ENCODE measurements at places on chromosomes 12 and 14.
A peak's percentile ranks its signal among the peaks of the same experiment; 100 is the strongest.

GRCh38 chr14:95267306-95267705 is 52.4 kb downstream of the CLMN start:
- no peak overlapping the region for H3K4me3 ChIP-seq
- H3K36me3 ChIP-seq: no peaks in the 10 kb centered on the region
- DNase-seq: no peak
- peak overlapping the region; percentile 77 for H3K27ac ChIP-seq

GRCh38 chr12:2922329-2922728 is 31.6 kb downstream of the TULP3 start:
- H3K36me3 ChIP-seq: no peaks in the 10 kb centered on the region
- no peak overlapping the region for H3K4me3 ChIP-seq
- H3K27me3 ChIP-seq: no peaks in the 10 kb centered on the region

DNA sequence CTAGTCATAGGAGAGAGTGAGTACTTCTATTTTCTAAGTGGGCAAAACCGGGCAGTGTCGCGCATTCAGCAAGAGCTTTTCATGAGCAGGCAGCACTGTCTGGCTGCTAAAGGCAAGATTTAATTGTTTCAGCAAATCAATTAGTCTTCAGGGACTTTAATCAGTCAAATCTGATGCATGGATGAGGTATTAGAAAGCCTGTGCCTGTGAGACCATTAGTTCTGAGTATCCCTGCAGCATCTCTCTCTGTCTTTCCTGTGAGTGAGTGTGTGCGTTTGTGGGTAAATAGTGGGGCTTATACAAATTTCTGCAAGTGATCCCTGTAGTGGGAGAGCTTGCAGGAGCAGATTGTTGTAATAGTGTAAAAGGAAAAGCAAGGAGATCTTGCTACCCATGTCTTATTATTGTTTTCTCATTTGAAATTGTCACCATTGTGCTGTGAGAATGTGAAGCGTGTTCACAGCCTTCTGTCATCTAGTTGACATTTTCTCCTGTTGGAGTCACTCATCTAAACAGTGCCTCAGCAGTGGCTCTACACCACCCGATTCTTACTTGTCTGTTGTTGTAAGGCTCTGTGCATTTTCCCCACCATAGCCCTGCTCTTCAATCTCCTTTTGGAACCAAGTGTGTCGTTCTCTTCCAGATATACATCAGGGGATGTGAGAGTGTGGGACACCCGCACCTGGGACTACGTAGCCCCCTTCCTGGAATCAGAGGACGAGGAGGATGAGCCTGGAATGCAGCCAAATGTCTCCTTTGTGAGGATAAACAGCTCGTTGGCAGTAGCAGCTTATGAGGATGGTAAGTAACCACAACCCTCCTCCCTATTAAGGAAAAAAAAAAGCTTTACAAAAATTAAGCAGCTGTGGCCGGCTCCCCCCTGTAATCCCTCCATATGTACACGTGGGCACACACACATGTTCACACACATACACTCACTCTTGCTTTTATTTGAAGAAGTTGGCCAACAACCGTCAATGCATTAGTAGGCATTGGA is 53.6 kb downstream of the FBXW8 start:
- H3K36me3 ChIP-seq: peaks cover 15% of the 10 kb centered on the region
- DNase-seq: no peak
- H3K4me1 ChIP-seq: peaks cover 25% of the 10 kb centered on the region
- H3K4me3 ChIP-seq: no peak overlapping the region
- H3K27ac ChIP-seq: peak overlapping the region; percentile 45
- no peaks in the 10 kb centered on the region for H3K27me3 ChIP-seq

- H3K4me3 ChIP-seq: no peak overlapping the region
- no peaks in the 10 kb centered on the region for H3K36me3 ChIP-seq
- H3K27ac ChIP-seq: no peak overlapping the region
- no peaks in the 10 kb centered on the region for H3K27me3 ChIP-seq
- no peak for DNase-seq
These were observed 1154.8 kb downstream of the TMEM121 start for GRCh38 chr14:106681161-106681560.

- no peak for DNase-seq
- no peak overlapping the region for H3K4me3 ChIP-seq
- peak overlapping the region; percentile 16 for H3K27ac ChIP-seq
- H3K27me3 ChIP-seq: no peaks in the 10 kb centered on the region
- H3K4me1 ChIP-seq: no peaks in the 10 kb centered on the region
- H3K36me3 ChIP-seq: peaks cover 17% of the 10 kb centered on the region
These were observed 94.3 kb upstream of the GPHB5 start for GRCh38 chr14:63413009-63413408.

DNA sequence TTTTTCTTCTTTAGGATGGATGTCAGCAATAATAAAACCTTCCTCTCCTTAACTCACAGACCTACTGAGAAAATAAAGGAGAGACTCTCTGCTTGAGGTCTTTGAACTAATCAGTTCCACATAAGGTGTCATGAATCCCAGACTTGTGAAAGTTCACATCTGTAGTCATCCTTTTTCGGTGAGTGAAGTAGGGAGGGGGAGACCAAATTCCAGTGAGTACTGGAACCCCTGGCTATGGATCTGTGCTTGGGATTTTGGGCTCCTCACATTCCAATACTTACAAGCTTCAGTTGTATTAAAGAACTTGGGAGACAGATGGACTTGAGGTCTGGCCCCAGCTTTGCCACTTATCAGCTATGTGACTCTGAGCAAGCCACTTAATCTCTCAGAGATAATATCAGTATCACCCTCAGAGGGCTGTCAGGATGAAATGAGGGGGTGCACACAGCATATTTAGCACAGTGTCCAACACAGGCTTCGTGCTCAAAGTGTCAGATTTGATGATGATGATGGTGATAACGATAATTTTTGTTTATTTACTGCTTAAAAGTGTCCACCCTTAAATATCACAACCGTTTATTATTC is 34.8 kb upstream of the APPL2 start:
- no peak overlapping the region for H3K4me3 ChIP-seq
- peaks cover 14% of the 10 kb centered on the region for H3K27me3 ChIP-seq
- DNase-seq: no peak

GRCh38 chr12:132173135-132174014 is 29.1 kb downstream of the NOC4L start:
- no peaks in the 10 kb centered on the region for H3K36me3 ChIP-seq
- H3K27ac ChIP-seq: no peak overlapping the region
- DNase-seq: no peak
- peaks cover 6% of the 10 kb centered on the region for H3K4me1 ChIP-seq
- peaks cover 19% of the 10 kb centered on the region for H3K27me3 ChIP-seq

DNA sequence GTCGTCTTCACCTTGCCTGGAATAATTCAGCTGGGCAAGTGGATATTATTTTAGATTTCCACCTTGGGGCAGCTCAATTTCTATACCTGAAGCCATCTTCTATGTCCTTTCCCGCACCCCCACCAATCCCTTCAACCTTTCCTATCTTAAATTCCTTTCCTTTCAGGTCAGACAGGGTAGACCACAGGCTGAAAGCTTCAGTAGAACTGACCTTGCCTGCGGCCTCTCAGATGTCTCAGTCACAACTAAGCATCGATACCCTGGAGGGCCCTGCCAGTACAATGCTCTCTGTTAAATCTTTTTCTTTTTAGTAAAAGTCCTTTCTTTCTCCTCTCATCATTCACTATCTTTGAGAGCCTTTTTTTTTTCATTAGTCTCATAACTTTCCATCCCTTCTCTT is 38.9 kb downstream of the SLC2A14 start:
- no peaks in the 10 kb centered on the region for H3K27me3 ChIP-seq
- no peak for DNase-seq
- peaks cover 8% of the 10 kb centered on the region for H3K4me1 ChIP-seq
- H3K36me3 ChIP-seq: no peaks in the 10 kb centered on the region
- no peak overlapping the region for H3K27ac ChIP-seq
- H3K4me3 ChIP-seq: no peak overlapping the region

DNA sequence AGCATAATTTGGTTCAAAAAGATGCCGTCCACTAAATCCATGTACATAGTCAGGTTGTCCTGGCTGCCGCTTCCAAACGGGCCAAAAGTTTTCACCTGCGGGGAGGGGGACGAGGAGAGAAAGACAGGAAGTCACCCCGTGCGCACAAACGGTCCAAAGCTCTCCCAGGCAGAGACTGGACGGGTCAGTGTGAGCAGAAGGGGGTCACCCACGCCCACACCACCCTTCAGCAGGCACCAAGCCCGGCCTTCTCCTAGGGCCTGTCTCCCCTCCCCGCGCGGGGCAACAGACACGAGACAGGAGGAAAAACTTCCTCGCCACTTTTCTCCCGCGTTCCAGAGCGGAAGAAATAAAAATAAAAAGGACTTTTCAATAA is 888 bp downstream of the CCDC88C start:
- H3K27ac ChIP-seq: peak overlapping the region; percentile 99
- peaks cover 58% of the 10 kb centered on the region for H3K4me1 ChIP-seq
- H3K4me3 ChIP-seq: peak overlapping the region; percentile 97
- H3K36me3 ChIP-seq: peaks cover 13% of the 10 kb centered on the region

- no peaks in the 10 kb centered on the region for H3K27me3 ChIP-seq
- H3K36me3 ChIP-seq: no peaks in the 10 kb centered on the region
- no peak overlapping the region for H3K4me3 ChIP-seq
- H3K27ac ChIP-seq: no peak overlapping the region
- DNase-seq: no peak
These were observed 183.8 kb upstream of the HMGA2 start for GRCh38 chr12:65640489-65640901.

DNA sequence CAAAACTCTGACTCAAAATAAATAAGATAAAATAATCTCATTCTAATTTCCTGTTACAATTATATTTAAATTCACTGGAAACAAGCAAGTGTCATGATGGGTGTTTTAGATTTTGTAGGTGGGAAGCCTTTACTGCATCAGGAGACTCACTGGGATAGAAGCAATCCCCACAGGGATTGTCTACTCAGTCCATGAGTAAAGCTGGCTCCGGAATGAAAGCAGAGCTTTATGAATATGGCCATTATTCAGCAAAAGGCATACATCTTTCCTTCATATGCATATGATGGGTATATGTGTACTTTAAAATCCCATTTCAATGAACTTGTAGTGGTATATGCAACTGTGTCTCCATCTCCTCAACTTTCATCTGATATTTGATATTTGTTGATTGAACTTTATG is 25.4 kb upstream of the PPM1H start:
- no peaks in the 10 kb centered on the region for H3K36me3 ChIP-seq
- H3K4me1 ChIP-seq: no peaks in the 10 kb centered on the region
- DNase-seq: no peak
- no peaks in the 10 kb centered on the region for H3K27me3 ChIP-seq
- H3K4me3 ChIP-seq: no peak overlapping the region
- no peak overlapping the region for H3K27ac ChIP-seq

DNA sequence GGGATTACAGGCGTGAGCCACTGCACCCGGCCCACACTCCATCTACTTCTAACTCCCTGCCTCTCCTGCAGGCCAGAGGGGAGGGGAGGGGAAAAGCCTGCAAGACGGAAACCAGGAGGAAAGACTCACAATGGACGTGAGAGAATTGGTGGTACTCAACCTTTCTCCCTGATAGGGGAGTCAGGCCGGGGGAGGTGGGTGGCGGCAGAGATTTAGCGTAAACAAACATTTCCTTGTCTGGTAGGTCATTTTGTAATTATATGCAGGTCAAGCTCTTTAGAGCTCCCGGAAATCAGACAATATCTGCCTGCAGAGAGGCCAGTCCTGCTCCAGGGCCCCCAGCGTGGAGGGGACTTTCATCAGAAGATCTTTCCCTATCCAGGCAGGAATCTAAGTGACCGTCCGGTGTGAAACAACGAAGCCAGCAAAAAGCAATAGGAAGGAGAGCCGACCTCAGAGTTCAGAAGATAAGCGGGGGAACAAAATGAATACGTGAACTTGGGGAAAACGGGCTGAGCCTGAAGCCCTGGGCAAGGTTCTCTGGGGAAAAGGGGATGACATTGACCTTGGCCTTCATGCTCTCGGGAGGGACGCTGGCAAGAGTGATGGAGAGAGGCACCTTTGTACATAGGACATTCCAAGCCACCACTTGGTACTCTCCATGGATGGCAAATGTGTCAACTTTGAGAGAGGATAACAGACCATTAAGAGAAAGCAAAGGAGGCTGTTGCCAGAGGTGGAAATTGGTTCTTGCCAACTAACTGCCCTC is 62.3 kb downstream of the SPRING1 start:
- no peaks in the 10 kb centered on the region for H3K27me3 ChIP-seq
- H3K36me3 ChIP-seq: no peaks in the 10 kb centered on the region
- H3K4me1 ChIP-seq: peaks cover 62% of the 10 kb centered on the region

GRCh38 chr12:58176296-58176869 is 235.0 kb downstream of the ATP23 start:
- peak; percentile 6 for DNase-seq
- peaks cover 12% of the 10 kb centered on the region for H3K27me3 ChIP-seq
- peaks cover 14% of the 10 kb centered on the region for H3K4me1 ChIP-seq
- no peak overlapping the region for H3K4me3 ChIP-seq
- peaks cover 6% of the 10 kb centered on the region for H3K36me3 ChIP-seq

DNA sequence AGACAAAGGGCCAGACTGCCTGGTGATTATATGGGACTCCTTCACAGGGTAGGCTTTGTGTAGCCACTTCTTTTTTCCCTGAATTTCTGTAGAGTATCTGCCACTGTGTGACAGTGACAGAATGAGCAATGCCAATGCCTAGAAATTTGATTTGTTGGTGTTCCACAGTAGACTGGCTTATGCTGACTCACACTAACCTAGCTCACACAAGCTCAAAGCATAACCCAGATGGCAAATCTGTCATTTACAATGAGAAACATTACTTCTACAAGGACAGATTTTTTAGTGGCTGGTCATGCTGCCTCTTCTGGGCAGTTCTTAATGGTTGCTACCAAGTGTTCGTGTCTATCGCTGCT is 15.9 kb downstream of the CFAP251 start:
- peaks cover 4% of the 10 kb centered on the region for H3K27me3 ChIP-seq
- H3K27ac ChIP-seq: no peak overlapping the region
- H3K4me1 ChIP-seq: peaks cover 44% of the 10 kb centered on the region
- no peaks in the 10 kb centered on the region for H3K36me3 ChIP-seq

- H3K27ac ChIP-seq: peak overlapping the region; percentile 100
- H3K27me3 ChIP-seq: no peaks in the 10 kb centered on the region
- DNase-seq: no peak
- peak overlapping the region; percentile 64 for H3K4me3 ChIP-seq
- H3K4me1 ChIP-seq: peaks cover 94% of the 10 kb centered on the region
These were observed 454.6 kb downstream of the PCNX1 start for GRCh38 chr14:71361874-71362273.

DNA sequence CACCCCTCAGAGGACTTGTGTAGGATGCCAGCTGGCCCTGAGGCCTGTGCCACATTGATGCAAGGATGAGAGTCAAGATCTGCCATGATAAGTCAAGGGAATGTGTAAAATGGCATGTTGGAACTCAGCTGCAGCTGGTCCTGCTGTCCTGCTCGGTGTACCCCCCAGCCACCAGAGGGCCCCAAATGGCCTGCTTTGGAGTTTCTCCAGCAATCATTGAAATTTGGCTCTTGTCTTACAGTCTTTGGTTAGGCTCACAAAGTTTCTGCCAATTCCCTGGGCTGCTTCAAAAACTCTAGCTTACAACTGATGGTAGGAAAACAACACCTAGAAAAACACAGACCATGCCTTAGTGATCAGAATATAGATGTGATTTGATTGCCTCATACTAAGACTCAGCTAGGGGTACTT is 76.8 kb downstream of the HSD17B6 start:
- H3K36me3 ChIP-seq: no peaks in the 10 kb centered on the region
- peaks cover 30% of the 10 kb centered on the region for H3K27me3 ChIP-seq
- no peak overlapping the region for H3K4me3 ChIP-seq

DNA sequence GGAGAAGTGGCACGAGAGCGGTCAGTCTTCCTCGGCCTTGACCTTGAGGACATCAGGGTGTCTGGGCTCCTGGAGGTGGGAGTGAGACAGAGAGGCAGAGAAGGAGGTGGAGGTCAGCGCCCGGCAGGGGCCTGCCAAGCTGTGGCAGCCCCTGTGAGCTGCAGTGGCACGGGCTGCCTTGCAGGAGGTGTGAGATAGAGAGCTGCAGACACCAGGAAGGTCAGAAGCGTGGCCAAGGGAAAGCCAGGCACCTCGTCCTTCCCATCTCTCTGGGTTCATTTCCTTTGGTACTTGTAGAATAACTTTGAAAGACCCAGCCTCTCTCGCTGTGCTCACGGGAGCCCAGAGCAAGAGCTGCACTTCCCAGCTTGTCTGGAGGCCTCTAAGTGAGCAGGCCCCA is 98.1 kb downstream of the TSPAN9 start:
- no peak overlapping the region for H3K4me3 ChIP-seq
- H3K27me3 ChIP-seq: peaks cover 21% of the 10 kb centered on the region
- H3K36me3 ChIP-seq: no peaks in the 10 kb centered on the region
- H3K4me1 ChIP-seq: peaks cover 33% of the 10 kb centered on the region
